Stimulated activated CD8-positive, alpha-beta memory T cell treated with anti-CD3 and anti-CD28 coated beads, Interleukin-4, amount 100 ng/mL, for 4 hours (primary cell): ENCODE measurements at places on chromosomes 1 and 21.

DNA sequence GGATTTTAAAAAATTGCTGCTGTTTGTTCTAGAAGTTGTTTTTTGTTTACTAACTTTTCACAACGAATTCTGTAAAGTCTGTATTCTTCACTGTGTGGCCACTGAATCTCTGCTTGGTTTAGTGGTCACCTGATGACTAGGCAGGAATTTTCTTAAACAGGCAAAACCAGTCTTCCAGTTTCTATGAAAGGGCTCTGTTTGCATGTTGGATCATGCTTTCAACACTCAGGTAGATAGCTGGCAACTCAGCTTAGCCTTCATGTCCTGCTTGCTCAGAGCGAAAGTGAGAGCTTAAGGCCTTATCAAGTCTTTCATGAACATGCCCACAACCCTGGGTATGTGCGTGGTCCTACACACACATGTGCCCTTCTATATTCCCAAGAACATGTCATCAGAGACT is 52.4 kb upstream of the CCDC190 start:
- no peak for DNase-seq

DNA sequence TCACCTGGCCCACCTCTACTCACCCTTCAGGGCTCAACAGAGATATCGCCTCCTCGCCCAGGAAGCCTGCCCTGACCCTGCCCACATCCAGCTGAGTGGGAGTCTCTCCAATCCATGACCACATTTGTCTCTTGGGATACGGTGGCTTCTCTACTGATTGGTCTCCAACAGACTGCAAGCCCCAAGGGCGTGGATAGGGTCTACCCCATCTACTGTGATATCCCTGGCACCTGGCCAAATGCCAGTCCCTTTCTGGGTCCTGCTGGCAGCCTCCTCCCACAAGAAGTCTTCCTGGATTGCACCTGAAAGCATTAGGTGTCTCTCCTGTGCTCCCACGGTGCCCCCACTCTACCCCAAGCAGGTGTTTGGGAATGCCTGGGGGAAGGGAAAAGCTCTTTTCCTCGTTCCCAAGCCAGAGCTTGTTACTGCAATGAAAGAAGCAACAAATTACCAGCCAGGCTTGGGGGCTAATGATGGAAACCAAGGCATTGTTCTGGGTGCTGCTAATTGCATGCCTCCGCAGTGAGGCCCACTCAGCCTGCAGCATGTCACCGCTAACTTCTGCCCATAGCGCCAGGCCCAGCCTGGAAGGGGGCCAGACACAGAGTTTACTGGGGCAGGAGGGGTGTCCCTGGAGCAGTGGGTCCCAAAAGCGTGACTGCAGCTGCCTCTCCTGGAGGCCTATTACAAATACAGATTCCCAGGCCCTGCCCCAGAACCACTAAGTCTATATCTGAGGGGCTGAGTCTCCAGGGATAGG is 90.7 kb upstream of the IFFO2 start:
- no peak for DNase-seq

- DNase-seq, result no peak
Measured at GRCh38 chr1:207453710-207454045, 450 bp upstream of the CR2 start.

- DNase-seq, result no peak
Measured at GRCh38 chr1:5742032-5742431, 250.2 kb downstream of the NPHP4 start.

- no peak for DNase-seq
Measured at GRCh38 chr1:23441446-23442148, 17.0 kb upstream of the TCEA3 start.

DNA sequence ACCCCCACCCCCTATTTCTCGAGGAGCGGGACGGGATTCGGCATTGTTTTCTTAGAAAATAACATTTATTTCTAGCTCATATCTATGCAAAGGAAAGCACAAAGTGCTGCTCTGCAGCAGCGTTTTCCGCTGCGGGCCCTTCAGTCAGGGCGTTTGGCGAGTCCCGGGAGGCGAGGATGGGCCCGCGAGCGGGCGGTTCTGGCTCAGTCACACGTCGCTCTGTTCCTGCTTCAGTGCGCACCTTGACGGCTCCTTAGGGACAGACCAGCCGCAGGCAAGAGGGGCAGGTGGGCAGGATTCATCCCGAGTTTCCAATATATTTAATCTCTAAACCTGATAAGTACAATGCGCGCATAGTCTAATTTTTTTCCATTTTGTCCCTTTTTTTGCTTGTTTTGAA is 5.7 kb downstream of the DMRTA2 start:
- no peak for DNase-seq

DNA sequence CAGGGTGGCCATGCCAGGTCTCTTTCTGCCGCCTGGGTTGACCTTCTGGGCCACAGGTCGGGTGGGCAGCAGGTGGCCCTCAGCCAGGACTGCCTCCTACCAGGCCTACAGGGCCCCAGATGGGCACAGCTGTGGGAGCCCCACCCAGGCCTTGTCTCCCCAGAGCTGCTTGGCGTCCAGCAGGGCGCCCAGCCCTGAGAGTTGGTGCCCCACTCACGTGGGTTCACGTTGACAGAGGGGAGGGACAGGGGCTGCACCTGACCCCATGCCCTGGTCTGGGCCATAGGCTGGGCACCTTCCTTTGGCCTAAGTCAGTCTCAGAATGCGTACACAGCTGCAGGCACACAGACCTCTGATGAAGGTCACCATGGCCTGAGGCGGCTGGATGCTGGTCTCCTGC is 16.7 kb downstream of the PRDM16 start:
- DNase-seq, result no peak

DNA sequence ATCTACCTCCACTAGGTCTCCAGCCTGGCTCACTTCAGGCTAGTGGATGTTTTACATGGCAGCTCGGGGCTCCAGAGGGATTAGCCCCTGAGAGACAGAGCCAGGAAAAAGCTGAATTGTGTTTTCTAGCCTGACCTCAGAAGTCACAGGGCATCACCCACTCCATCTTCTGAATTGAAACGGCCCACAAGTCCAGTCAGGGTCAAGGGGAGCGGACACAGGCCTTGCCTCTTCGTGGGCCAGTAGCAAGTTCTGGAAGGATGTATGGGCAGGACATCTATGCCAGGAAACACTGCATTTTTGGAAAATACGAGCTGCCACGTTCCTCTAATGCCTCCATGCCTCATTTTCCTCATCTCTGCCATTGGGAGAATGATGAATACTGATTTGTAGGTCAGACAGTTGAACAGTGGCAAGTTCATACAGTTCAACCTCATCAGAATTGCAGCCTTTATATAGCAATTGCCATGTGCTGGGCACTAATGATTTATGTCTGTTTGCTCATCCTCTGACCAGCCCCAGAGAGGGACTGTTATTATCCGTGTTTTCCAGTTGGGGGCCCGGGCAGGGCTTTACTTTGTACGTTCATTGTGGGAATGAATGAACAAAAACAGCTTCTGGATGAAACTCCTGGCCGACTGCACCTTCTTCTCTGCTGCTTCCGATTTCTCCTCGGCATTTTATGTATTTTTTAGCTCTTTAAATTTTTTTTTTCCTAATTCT is 23.2 kb upstream of the PCBP3 start:
- DNase-seq, result no peak

- no peak for DNase-seq
Measured at GRCh38 chr21:33264561-33264960, 1.6 kb upstream of the IL10RB start.

DNA sequence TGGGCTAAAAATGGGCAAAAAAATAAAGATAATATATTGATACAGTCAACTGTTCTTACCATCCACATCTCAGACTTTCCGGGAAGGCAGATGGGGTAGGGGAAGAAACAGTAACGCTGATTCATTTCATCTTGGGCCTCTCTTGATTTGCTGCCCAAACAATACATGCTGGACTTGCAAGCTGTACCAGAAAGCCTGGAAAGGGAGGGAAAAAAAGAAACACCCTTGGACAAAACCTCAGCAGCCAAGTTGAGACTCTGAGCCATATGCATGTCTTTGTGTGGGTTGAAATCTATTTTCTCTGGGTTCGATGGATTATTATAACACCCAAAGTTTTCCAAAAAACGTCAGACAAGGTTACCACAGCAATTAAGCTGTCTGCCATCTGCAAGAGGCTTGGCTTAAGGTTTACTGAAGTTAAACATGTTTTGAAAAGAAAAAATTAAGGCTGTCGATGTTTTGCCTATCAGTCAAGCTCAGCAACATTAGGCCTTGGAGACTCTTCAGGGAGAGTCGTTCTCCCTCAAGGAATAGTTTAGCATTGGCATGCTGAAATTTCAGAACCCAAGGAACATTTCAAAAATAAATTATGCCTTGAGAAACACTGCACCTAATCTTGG is 71.2 kb downstream of the PSMG1 start:
- DNase-seq, result no peak

DNA sequence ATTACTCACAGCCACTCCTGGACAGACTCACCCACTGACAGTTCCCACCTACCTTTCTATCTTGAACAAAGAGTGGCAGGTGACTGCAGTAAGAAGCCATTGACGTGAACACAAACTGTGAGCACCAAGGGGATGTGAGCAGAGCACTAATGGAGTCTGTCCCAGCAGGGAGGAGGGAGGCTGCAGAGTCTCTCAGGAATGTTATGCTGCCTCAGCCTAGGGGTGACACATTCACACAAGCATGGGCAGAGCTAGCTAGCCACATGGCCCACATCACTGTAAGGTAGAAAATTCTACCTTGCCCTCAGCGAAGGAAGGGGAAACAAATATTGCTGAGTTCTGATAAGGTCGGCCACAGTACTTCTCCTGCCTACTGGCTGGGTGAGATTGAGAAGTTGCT is 56.8 kb upstream of the PTGFRN start:
- no peak for DNase-seq

GRCh38 chr1:233281711-233282581 is 13.6 kb downstream of the PCNX2 start:
- DNase-seq, result no peak

GRCh38 chr1:53125122-53125521 is 17.3 kb downstream of the SLC1A7 start:
- DNase-seq, result no peak
